ENCODE measurements at places on chromosomes 2 and 18.
A peak's percentile ranks its signal among the peaks of the same experiment; 100 is the strongest.

DNA sequence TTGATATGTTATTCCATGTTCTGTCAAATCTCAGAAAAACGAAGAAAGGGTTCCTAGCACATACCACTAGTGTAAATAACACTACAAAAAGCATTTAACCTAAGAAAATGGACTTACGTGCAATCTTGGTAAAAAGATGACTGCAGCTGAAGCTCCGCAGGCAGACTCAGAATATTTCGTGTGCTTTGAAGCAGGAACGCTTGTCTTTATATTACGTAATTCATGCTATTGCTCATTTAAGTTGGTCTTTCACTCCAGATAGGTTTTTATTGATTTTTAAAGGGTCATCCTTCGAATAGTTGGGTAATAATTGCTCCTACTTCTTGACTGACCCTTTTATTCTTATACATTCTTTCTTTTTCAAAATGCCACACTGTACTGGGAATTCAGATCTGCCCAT is 44.0 kb downstream of the ID2 start:
- H3K27ac ChIP-seq: no peak overlapping the region
- H3K4me3 ChIP-seq: no peak overlapping the region
- no peak for DNase-seq
- H3K36me3 ChIP-seq: peaks cover 22% of the 10 kb centered on the region
- H3K27me3 ChIP-seq: no peaks in the 10 kb centered on the region

GRCh38 chr2:23379220-23379695 is 5.7 kb upstream of the KLHL29 start:
- no peaks in the 10 kb centered on the region for H3K27me3 ChIP-seq
- no peak overlapping the region for H3K27ac ChIP-seq
- DNase-seq: no peak
- no peaks in the 10 kb centered on the region for H3K36me3 ChIP-seq
- H3K4me1 ChIP-seq: peaks cover 46% of the 10 kb centered on the region

DNA sequence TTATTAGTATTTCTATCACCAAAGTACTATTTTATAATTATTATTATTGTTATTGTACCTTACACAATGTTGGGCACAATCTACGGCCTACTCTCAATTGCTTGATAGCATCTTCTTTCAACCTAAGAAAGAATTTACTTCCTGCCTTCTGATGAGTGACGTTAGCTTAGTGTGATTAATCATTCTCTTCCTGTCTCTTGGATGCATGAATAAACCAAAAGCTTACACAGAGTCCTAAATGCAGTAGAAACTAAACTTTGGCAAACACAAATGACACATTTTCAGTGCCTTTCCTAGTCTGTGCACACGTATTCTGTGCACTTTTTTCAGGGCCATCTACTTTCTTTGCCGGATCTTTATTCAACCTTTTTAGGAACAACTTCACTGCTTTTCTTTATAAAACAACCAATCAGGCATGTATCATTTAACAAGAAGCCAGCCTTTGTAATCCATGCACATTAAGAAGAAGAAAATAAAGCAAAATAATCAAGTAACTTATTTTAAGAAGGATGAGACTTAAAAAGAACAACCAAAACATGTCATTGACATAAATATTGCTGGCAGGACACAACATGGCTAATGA is 19.1 kb downstream of the TRAK2 start:
- H3K27me3 ChIP-seq: no peaks in the 10 kb centered on the region
- no peak overlapping the region for H3K4me3 ChIP-seq
- peak; percentile 40 for DNase-seq
- H3K27ac ChIP-seq: peak overlapping the region; percentile 73

DNA sequence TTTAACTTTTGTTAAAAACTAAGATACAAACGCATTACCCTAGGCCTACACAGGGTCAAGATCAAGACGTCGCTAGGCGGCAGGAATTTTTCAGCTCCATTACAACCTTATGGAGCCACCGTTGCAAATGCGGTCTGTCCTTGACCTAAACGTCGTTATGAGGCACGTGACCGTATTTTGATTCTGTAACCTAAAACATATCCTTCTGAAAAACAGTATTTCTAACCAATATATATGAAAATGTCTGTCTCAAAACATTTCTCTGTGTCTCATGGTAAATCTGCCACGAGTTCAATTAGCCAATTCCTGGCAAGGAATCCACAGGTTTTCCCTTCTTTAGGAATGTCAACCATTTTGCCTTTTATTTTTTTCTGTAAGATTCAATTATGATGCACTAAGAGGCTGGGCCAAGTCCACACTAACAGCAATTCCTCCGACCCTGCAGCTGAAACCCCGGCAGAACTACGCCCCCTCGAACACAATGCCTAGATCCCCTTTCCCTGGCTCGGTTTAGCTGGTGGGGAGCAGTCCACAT is 1.7 kb downstream of the RTN4 start:
- no peaks in the 10 kb centered on the region for H3K27me3 ChIP-seq
- peak overlapping the region; percentile 99 for H3K27ac ChIP-seq
- peak overlapping the region; percentile 94 for H3K4me3 ChIP-seq
- peaks cover 28% of the 10 kb centered on the region for H3K4me1 ChIP-seq
- DNase-seq: peak; percentile 64
- peaks cover 21% of the 10 kb centered on the region for H3K36me3 ChIP-seq

GRCh38 chr2:175750195-175750594 is 251.9 kb downstream of the LNPK start:
- no peak overlapping the region for H3K27ac ChIP-seq
- H3K4me3 ChIP-seq: no peak overlapping the region
- DNase-seq: no peak
- H3K4me1 ChIP-seq: no peaks in the 10 kb centered on the region
- no peaks in the 10 kb centered on the region for H3K27me3 ChIP-seq

DNA sequence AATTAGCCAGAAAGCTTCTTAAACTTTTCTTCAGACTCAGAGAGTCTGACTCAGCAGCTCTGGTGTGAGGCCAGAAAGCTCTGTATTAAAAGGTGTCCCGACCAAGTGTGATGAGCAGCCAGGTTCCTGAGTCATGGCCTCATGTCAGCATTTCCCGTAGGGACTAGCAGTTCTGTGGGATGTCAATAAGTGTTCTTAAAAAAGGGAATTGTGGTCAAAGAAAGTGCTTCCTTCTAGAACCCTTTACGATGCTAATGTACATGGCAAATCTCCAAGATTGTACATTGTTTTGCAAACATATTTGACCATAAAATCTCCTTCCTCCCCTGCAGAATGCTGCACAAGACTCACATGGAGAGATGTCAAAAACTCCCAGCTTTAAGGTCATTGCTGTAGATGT is 80.1 kb downstream of the PLA2R1 start:
- no peaks in the 10 kb centered on the region for H3K27me3 ChIP-seq
- H3K4me3 ChIP-seq: no peak overlapping the region

GRCh38 chr2:24125956-24126355 is 2.7 kb downstream of the FAM228B start:
- H3K27me3 ChIP-seq: no peaks in the 10 kb centered on the region
- H3K4me1 ChIP-seq: peaks cover 16% of the 10 kb centered on the region
- no peak overlapping the region for H3K27ac ChIP-seq
- H3K4me3 ChIP-seq: no peak overlapping the region
- H3K36me3 ChIP-seq: peaks cover 7% of the 10 kb centered on the region

DNA sequence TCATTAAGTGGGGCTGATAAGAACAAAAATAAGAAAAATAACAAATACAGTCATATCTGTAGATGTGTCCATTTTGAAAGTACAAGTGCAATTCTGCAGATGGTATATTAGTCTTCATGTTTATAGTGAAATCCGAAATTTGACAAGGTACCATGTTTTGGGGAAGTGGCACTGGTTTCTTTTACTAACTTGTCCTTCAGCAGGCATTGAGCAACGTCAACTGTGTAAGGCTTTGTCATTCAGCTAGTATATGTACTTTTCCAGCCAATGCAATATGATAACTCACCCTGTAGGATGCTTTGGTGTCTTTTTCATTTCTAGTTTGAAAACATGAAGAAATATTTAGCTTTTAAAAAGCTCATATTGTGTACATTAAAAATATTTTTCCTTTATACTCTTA is 139.9 kb downstream of the MCFD2 start:
- no peak for DNase-seq
- no peaks in the 10 kb centered on the region for H3K36me3 ChIP-seq
- no peak overlapping the region for H3K27ac ChIP-seq
- H3K4me1 ChIP-seq: peaks cover 14% of the 10 kb centered on the region
- H3K27me3 ChIP-seq: no peaks in the 10 kb centered on the region

- no peak for DNase-seq
- H3K27ac ChIP-seq: no peak overlapping the region
- H3K27me3 ChIP-seq: no peaks in the 10 kb centered on the region
- no peak overlapping the region for H3K4me3 ChIP-seq
These were observed 166.8 kb upstream of the ID2 start for GRCh38 chr2:8514796-8515758.

DNA sequence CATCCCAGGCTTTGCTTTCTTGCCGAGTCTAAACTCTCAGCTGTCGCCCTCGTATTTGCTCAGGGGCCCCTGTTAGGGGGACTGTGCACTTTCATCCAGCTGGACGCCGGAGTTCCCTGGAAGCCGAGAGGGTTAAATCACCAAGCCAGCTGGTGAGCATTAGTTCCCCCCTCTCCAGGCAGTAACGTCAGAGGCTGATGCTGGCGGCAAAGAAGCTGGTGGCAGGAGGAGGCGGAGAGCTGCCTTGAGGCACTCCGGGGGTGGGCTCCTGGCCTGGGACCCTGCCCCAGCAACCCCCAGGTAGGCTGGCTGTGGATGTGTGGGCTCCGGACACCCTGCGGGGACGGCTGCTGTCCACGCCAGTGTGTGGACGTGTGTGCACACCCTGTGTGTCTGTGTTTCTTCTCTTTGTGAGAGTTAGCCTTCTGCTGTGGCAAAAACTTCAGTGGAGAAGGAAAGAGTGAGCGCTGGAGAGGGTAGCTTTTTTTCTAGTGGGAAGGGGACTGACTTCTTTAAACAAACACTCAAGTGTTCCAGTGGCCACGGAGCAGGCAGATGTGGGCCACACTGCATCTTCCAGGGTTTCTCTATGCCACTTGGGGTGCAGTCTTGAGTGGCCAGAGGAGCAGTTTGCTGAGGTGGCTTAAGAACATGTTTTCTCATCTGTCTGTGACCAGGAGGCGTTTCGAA is 84.7 kb downstream of the GLI2 start:
- no peak for DNase-seq
- H3K36me3 ChIP-seq: no peaks in the 10 kb centered on the region
- no peak overlapping the region for H3K27ac ChIP-seq
- no peak overlapping the region for H3K4me3 ChIP-seq
- H3K27me3 ChIP-seq: no peaks in the 10 kb centered on the region

- H3K27ac ChIP-seq: no peak overlapping the region
- DNase-seq: no peak
- no peak overlapping the region for H3K4me3 ChIP-seq
- no peaks in the 10 kb centered on the region for H3K27me3 ChIP-seq
- no peaks in the 10 kb centered on the region for H3K4me1 ChIP-seq
These were observed 151.3 kb downstream of the KCTD1 start for GRCh38 chr18:26397019-26397418.

GRCh38 chr2:28956415-28956826 is 24.7 kb upstream of the TOGARAM2 start:
- H3K27me3 ChIP-seq: no peaks in the 10 kb centered on the region
- H3K27ac ChIP-seq: no peak overlapping the region
- no peak for DNase-seq
- no peak overlapping the region for H3K4me3 ChIP-seq
- peaks cover 10% of the 10 kb centered on the region for H3K36me3 ChIP-seq

GRCh38 chr2:217219164-217219520 is 359.3 kb upstream of the TNP1 start:
- H3K27ac ChIP-seq: no peak overlapping the region
- no peaks in the 10 kb centered on the region for H3K27me3 ChIP-seq
- peaks cover 4% of the 10 kb centered on the region for H3K4me1 ChIP-seq
- H3K4me3 ChIP-seq: no peak overlapping the region
- peaks cover 6% of the 10 kb centered on the region for H3K36me3 ChIP-seq
- no peak for DNase-seq

- no peaks in the 10 kb centered on the region for H3K36me3 ChIP-seq
- no peak overlapping the region for H3K27ac ChIP-seq
- no peaks in the 10 kb centered on the region for H3K4me1 ChIP-seq
- no peak for DNase-seq
- no peak overlapping the region for H3K4me3 ChIP-seq
These were observed 64.8 kb downstream of the BCL2L11 start for GRCh38 chr2:111185361-111186022.

GRCh38 chr2:201558665-201559064 is 84.6 kb downstream of the TMEM237 start:
- no peak for DNase-seq
- no peaks in the 10 kb centered on the region for H3K4me1 ChIP-seq
- no peak overlapping the region for H3K4me3 ChIP-seq
- no peaks in the 10 kb centered on the region for H3K36me3 ChIP-seq

- H3K4me1 ChIP-seq: peaks cover 39% of the 10 kb centered on the region
- no peak for DNase-seq
- no peaks in the 10 kb centered on the region for H3K36me3 ChIP-seq
- no peaks in the 10 kb centered on the region for H3K27me3 ChIP-seq
- peak overlapping the region; percentile 97 for H3K27ac ChIP-seq
These were observed 107.7 kb upstream of the ATP8B1 start for GRCh38 chr18:57910817-57911216.

- no peaks in the 10 kb centered on the region for H3K4me1 ChIP-seq
- no peaks in the 10 kb centered on the region for H3K36me3 ChIP-seq
- DNase-seq: no peak
- H3K27ac ChIP-seq: no peak overlapping the region
- H3K4me3 ChIP-seq: no peak overlapping the region
These were observed 46.4 kb upstream of the PMAIP1 start for GRCh38 chr18:59853380-59853779.

GRCh38 chr2:120919771-120920453 is 184.2 kb downstream of the GLI2 start:
- DNase-seq: no peak
- H3K4me3 ChIP-seq: no peak overlapping the region
- H3K27ac ChIP-seq: no peak overlapping the region
- H3K4me1 ChIP-seq: peaks cover 17% of the 10 kb centered on the region

GRCh38 chr18:75183524-75183923 is 25.4 kb downstream of the PTGR3 start:
- H3K27ac ChIP-seq: no peak overlapping the region
- H3K36me3 ChIP-seq: no peaks in the 10 kb centered on the region
- peak; percentile 48 for DNase-seq
- H3K4me1 ChIP-seq: peaks cover 11% of the 10 kb centered on the region
- no peaks in the 10 kb centered on the region for H3K27me3 ChIP-seq

DNA sequence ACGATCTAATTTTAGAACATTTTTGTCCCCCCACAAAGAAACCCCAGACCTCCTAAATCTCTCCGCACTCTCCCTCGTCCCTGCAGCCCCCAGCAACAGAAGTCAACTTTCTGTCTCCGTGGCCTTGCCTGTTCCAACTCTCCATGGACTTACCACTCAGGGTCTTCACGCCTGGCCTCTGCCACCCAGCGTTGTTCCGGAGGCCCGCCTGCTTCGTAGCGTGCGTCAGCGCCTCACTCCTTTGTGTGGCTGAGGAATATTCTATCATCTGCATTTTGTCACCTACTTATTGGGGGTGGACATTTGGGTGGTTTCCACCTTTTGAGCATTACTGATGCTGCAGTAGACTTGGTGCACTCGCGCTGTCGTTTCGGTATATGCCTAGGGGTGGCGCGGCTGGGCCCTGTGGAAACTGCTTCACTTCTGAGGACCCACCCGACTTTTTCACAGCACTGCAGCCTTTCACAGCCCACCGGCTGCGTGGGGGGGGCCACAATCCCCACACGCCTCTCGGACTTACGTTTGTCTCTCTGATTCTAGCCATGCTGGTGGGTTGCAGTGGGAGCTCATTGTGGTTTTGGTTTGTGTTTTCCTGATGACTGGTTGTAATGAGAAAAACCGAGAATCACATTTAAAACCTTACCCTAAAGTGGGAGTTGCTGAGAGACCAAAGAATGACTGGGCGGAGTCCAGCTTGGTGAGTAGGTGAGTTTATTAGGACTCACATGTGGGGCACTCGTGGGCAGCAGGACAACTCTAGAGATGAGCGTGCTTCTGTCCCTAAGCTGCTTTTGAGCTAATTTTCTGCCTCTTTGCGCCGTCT is 1.4 kb upstream of the HSBP1L1 start:
- no peaks in the 10 kb centered on the region for H3K27me3 ChIP-seq
- peak overlapping the region; percentile 20 for H3K4me3 ChIP-seq
- H3K27ac ChIP-seq: peak overlapping the region; percentile 18
- DNase-seq: no peak
